Gastrocnemius medialis (tissue), 4 donors: ENCODE measurements at places on chromosomes 2 and 18.

GRCh38 chr18:22670914-22671313 is 253.2 kb upstream of the CTAGE1 start:
- no peak for DNase-seq

DNA sequence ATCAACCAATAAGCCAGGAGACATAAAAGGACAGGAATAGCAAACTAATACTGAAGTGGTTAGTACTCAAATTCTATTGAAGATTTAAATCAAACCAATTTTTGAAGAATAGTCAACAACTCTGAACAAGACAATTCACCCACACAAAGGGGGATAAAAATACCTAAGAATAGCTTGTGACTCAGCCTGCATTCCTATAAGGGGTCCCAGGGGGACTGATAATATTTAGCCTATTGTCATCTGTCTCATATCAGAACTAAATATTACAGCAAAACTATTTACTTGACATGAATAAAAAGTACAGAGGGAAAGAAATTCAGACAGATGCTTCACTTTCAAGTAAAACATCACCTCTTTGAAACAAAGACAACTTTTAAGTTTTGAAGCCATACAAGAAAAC is 7.7 kb downstream of the ITSN2 start:
- DNase-seq = no peak

- DNase-seq = no peak
These were observed 3.8 kb upstream of the LTBP1 start for GRCh38 chr2:32942793-32943485.

DNA sequence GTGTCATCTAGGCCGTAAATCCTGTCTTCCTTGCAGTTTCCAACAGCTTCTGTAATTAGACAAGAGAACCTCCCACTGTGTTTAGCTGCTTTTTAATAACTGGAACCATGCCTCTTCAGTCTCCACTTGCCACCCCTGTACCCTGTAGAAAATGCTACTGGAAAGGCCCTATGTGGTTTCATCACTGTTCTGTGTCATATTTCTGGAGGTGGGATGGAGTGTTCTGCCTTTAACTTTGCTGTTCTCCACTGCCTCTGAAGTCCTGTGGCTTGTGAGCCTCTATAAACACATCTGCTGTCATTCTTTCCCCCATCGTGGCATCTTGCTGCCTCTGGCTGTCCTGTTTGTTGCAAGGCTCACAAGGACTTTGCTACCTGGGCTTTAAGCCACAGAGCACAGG is 17.9 kb downstream of the MGAT5 start:
- DNase-seq = no peak

- DNase-seq = no peak
These were observed 13.4 kb downstream of the ITGA6 start for GRCh38 chr2:172440795-172441194.

- DNase-seq = no peak
These were observed 54.4 kb downstream of the STK39 start for GRCh38 chr2:168192839-168193616.

DNA sequence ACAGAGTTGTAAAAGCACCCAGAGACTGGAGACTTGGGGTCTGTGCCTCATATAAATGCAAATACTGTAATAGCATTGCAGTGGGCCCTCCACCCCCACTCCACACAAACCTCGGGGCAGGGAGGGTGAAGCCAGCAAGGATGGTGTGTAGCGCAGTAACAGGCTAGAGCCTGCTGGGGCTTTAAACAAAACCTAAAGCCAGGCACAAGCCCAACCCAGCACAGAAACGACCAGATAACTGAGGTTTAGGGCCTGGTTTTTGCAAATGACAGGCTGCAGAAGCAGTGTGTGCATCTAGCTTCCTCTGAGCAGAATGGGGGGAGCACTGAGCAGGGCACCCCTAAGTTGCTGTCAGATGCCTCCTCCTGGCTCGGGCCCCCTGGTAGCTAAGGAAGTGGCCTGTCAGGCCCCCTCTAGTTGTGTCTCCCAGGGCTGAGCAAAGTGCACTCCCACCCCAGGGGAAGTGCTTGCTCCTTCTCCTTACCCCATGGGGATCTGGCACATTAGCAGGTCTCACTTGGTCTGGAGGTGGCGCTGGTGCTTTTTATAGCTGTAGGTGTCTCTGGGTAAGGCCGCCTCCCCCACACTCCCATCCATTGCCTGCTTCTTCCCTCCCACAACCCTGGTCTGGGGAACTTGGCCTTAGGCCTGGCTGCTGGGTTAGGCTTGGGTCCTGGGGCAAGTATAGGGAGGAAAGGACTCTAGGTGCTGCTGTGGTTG is 135.1 kb downstream of the CELF4 start:
- no peak for DNase-seq

DNA sequence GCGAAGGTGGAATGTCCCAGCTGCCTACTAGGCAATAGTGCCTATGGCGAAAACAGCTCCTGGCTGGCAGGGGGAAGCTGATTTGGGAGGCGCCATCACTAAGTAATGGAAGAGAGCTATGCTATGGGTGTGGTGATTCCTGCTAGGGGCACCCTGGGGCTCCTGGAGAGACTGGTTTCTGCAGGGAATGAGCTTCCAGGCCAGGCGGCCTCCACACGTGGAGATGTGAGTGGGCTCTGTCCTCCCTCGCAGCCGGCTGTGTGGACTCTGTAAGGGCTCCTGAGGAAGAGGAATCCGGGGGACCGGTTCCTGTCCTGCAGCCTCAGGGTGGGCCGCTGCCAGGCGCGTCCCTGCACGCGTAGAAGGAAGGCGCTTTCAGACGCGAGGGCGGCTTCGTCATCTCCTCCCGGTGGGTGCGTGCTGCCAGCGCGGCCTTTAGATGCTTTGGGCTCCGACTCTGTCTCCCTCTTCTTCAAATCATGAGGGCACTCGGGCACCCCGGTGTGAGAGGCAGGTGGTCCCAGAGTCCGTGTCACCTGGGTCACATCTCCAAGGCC is 55.5 kb upstream of the ANKRD62 start:
- no peak for DNase-seq

GRCh38 chr2:190216829-190217228 is 102.8 kb downstream of the HIBCH start:
- DNase-seq = no peak

- no peak for DNase-seq
These were observed 210.6 kb upstream of the AGAP1 start for GRCh38 chr2:235283246-235283645.

DNA sequence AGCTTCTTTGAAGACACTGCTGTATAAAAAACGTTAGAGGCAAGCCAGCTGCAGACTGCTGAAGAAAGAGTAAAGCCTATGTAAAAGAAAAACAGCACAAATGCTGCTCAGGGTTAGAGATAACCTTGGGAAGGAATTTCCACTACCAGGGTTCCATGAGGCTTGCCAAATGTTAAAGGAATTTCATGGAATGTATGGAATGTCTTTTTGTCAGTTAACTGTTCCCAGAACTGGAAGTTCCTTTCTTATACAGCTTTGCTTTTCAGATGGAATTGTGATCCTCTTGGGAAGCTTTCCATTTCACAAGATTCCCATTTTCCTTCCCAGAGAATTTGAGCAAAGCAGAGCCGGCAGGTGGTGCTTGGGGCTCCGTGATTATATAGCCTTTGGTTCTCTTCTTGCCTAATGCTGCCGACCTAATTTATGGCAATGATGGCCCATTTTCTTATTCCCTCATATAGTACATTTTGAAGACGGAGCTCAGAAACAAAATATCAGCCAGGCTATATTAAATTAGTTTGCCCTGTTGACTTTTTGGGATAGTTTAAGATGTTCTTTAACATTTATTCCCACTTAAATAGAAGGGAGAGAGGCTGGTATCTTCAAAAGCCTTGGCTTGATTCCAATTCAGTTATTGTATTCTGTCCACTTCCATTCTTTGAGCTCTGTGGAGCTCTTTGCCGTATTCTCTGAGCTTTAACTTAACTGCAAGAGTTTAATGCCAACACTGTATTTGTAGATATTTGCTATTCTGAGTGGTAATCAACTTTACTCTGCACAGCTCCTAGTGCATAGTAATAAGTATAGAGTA is 162.3 kb downstream of the PHLPP1 start:
- DNase-seq = no peak

- DNase-seq = no peak
These were observed 816 bp downstream of the SCTR start for GRCh38 chr2:119523383-119523951.

DNA sequence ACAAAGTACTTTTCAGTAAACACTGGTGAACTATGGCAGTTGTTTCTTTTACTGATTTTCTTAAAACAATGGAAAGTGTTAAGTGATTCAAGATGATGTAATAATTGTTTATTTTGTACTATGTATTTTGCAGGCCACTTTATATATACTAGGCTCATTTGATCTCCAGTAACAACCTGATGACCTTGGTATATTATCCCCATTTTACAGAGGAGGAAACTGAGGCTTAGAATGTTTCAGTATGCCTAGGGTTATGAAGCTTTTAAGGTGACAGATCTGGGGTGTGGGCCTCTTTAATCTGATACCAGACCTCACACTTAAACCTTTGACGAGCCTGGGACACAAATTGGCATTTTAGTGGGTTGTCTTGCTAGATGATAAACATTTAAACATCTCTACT is 63.2 kb downstream of the ITGB1BP1 start:
- no peak for DNase-seq

DNA sequence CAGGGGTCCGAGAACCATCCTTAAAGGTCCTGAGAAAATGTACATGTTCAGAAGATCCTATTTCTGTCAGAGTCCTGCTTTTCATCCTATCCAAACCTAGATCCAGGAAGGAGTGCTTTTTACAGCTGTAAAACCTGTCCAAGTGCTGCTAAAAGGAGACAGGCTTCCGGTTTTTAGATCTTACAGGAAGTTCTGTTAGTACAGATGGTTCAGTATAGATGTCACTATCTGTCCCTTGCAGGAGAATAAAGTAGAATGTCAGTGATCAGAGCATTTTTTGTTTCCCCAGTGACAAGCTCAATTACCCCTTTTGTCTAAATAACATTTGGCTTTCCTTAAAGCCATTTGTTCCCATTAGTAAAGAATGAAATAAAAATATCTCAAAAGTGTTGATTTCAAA is 98.3 kb downstream of the NRP2 start:
- DNase-seq = no peak

DNA sequence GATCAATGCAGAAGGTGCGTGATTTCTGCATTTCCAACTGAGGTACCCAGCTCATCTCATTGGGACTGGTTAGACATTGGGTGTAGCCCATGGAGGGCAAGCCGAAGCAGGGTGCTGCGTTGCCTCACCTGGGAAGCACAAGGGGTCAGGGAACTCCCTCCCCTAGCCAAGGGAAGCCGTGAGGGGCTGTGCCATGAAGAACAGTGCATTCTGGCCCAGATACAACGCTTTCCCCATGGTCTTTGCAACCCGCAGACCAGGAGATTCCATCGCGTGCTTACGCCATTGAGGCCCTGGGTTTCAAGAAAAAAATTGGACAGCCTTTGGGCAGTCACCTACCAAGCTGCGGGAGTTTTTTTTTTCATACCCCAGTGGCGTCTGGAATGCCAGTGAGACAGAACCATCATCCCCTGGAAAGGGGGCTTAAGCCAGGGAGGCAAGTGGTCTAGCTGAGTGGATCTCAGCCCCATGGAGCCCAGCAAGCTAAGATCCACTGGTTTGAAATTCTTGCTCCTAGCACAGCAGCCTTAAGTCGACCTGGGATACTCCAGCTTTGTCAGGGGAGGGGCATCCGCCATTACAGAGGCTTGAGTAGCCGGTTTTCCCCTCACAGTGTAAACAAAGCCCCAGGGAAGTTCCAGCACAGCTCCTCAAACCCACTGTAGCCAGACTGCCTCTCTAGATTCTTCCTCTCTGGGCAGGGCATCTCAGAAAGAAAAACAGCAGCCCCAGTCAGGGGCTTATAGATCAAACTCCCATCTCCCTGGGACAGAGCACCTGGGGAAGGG is 21.7 kb downstream of the TFPI start:
- DNase-seq = no peak

- no peak for DNase-seq
These were observed 2.4 kb upstream of the ASB1 start for GRCh38 chr2:238424313-238424700.
